NAMALWA (cell line): ENCODE measurements at places on chromosomes 5 and 9.

DNA sequence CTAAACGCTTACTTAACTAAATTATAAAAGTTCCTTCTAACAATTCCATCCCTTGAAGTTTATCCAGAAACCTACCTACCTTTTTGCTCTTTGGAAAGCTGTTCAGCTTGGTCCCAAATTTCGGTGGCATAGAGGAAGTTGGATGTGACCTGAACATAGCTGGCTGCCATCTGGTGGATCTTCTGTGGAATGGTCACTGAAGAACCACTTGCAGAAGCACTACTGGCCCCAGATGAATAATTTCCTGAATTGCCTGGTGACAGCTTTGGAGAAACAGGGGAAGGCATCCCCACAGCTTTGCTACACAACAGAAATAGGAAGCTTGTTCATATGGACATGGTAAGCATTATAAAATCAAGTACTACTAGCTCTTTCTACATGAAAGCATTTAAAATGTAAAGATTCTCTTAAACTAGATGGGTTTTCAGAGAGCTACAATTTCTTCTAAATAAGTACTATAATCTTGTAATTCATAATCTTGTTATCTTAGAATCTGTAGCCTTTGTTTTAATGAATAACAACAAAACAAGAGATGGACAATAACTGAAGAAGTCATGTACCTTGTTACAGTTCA lies 9.9 kb downstream of the LEAP2 start:
- peak; percentile 69 for DNase-seq

GRCh38 chr5:53311681-53312080 lies 168.7 kb upstream of the FST start:
- DNase-seq: no peak

DNA sequence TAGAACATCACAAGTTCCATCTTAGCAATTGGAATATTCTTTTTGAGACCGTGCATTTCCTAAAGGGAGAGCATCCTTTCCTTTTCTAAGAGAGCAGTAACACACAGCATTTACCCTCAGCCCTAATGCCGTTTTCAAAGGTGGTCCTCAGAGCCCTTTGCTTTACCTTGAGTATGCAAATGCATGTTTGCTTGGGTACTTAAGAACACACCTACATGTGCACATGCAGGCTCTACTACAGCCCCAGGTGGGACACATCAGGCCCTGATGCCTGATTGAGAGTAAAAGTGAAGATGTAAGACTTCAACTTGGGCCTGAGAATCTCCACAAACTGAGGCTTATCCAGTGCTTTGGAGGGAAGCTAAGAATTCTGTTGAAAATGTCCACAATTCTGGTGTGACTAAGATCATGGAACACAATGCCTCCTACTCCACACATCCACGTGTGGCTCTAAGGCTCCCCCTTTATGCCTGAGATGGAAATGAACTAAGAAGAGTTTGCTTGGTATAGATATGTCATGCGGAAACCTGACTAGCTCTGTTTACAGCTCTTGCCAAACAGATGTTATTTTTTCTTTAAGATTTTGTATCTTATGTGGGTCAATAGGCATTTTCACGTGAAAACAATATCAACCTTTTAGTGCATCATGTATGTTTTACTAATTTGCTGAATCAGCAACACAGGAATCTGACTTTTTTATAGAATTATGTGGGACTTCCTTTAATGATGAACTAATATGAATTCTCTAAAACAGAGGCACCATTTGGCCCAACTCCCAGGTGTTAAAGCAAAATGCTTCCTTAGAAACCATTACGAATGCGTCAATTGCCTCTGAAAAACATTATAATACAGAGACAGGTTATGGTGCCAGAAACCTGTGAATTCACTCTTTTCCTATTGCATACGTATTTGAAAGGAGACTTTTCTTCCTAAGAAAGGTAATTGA lies 48.9 kb upstream of the SLC2A8 start:
- DNase-seq: peak; percentile 19

- no peak for DNase-seq
Observed at GRCh38 chr5:150511578-150512367, 3.8 kb downstream of the NDST1 start.
